ENCODE measurements at places on chromosomes 4 and X.

DNA sequence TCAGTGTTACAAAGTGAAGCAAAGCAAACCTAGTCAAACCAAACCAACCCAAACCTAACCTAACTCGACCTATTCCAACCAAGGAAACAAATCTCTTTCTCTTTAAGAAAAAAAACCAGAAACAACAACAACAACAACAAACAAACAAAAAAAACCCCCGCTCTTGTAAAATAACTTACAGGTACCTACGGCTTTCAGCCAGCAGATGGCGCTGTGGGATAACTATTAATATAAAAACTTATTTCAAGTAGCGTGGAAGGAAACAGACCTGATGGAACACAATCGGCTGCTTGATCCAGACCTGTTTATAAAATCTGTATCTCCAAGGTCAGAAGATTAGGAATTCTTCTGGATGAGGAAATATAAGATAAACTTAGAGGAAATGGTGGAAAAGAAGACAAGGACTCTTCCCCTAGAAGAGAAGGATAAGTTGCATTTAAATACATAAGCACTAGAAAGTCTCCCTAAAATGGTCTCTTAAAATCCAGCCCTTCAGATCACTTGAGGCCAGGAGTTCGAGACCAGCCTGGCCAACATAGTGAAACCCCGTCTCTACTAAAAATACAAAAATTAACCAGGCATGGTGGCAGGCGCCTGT, 34.4 kb upstream of the CDKL5 start:
- peak; percentile 41 for DNase-seq

- no peak for DNase-seq
Measured at GRCh38 chrX:31212856-31213748, 141.3 kb upstream of the FTHL17 start.

- DNase-seq: peak; percentile 7
Measured at GRCh38 chrX:17081968-17082367, 135.5 kb downstream of the REPS2 start.

DNA sequence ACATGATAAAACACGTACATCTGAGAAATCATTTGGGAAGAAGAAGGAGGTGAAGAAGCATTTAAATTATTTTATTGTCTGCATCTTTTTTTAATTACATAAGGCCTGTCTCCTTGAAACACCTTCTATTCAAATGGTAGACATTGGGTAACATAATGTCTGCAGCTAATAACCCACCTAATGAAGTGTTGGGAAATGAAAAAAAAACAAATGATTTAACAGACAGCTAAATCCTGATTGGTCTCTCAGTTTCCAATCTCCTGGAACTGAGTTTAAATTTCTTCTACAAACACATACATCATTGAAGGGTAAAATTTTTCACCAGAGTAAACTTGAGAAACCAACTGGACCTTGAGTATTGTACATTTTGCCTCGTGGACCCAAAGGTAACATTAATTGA, at the start of gene AMTN:
AMTN (plus strand) TSS at position 301 of the 400 bp plus-strand sequence. CDS start 209 bp downstream, outside the sequence.
- no peak for DNase-seq

GRCh38 chr4:173226401-173226888, 57.8 kb downstream of the GALNT7 start:
- DNase-seq: no peak

- DNase-seq: no peak
Measured at GRCh38 chrX:39611468-39611867, 486.3 kb downstream of the BCOR start.

DNA sequence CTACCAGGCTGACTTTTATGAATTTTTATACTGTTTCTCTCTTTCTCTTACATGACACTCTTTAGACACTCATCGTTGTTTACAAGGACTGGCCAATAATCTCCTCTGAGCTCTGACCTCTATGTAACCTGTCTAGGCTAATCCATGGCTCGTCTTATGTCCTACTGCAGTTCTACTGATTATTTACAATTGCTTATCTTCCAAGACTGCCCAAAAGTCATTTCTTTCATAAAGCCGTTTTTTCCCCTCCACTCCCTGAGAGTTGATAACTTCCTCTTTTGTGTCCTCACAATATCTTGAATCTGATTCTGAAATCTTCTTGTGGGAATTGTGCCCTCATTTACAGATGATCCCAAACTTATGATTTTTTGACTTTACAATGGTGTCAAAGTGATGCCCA, 18.3 kb upstream of the SNCA start:
- no peak for DNase-seq

DNA sequence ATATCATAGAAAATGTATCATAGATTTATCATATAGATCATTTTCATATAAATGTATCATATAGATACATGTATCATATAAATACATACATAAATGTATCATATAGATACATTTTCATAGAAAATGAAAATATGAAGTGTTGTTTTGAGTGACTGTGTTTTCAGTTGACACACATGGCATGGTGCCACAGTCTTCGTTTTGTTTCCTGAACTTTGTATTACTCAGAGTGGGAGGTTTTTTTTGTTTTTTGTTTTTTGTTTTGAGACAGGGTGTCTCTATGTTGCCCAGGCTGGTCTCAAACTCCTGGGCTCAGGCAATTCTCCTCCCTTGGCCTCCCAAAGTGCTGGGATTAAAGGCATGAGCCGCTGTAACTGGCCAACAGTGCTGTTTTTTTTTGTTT, 3.9 kb downstream of the RBM10 start:
- DNase-seq: no peak

DNA sequence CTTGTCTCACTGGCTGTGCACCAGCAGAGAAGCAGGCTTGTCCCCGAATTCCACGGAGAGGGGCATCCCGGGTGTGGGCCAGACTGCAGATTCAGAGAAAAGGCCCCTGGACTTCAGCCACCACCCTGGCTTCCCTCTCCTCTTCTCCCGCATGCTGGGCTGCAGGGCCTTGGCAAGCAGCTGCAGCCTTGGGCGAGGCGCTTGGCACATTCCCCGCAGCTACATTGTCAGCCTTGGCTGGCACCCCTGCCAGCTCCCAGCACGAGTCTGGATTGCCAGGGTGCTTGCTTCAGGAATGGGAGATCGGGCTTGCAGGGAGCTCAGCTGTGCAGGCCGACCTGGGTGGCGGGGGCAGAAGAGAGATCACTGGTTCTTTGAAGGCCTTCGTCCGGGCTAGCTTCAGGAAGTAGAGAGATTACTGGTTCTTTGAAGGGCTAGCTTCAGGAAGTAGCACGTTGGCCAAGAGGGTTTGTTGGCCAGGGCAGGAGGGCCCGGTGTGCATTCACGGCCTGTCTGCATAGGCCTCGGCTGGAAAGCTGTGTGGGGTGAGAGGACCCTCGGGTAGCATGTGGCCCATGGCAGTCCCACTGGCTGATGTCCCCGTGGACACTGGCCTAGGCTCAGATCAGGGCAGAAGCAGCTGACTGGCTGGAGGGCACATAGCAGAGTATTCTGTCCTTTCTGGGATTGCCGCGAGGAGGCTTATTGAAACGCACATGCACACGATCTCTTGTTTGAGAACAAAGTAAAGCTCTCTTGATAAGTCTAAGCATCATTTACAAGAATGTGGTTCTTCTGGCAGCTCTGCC, 2.7 kb downstream of the ABCD1 start:
- DNase-seq: no peak

DNA sequence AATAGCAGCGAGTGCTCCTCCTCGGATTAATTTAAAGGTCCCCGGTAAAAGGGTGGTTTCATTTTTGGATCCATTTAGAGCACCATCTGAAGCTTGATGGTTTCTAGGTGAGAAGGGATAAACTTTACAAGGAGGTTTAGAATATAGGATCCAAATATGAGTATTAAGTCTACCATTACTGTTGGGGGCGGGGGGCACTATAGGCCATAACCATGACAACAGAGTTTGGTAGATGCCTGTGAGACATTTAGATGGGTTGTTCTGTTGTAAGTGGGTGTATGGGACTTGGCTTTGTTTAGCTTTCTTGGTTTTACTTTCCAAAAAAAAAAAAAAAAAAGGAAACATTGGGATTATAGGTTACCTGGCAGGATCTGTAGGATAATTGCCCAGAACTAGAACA, 92.7 kb downstream of the TENT5D start:
- DNase-seq: no peak

DNA sequence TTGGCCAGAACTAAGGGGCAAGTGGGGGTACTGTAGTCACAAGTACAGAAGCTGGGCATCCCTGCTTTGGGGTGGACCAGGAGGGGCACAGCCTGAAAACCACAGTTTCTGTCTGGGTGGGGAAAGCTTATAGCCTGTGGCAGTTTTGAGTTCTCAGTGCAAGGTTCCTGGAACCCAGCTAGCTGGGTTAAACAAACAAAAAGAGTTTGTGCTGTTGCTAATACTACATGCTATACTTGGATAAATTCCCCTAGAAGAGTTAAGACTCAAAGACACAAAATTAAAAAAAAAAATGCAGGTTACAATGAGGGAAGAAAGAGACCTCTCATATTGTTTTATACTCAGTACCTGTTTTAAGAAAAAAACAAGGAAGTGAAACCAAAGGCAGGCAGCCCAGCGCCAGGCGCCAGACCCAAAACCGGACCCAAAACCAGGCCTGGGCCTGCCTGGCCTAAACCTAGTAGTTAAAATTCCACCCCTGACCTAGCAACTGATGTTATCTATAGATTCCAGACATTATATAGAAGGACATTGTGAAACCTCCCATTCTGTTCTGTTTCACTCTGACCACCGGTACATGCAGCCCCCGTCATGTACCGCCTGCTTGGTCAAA, 50.8 kb downstream of the SLC2A9 start:
- DNase-seq: no peak

DNA sequence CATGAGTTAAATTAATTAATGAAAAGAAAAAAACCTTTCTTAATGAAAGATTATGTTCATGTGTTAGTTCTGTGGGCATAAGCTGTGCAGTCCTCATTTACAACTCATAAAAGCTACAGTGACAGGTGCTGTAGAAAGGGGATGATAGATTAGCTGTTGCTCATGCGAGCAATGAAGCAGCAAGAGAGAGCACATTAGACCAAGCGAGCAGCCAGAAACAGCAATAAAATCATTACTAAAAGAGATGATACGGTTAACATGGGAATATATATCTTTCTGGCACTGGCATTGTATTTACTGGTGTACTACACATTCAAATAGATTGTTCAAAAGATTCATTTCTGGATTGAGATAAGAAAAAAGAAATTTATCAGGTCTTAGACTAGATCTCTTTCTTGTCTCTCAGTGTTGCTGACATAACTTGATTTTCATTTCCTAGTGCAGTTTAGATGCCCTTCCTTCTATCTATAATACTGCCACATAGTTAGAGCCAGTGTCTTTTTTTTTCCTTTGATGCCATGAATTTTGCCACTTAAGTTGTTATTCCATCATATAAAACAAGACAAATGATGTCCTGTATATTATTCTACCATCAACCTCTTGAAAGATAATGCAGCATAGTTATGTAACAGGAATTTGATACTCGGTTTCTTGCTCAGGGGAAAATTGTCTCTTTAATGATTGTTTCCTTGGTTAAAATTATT, 164.6 kb downstream of the BANK1 start:
- DNase-seq: no peak

DNA sequence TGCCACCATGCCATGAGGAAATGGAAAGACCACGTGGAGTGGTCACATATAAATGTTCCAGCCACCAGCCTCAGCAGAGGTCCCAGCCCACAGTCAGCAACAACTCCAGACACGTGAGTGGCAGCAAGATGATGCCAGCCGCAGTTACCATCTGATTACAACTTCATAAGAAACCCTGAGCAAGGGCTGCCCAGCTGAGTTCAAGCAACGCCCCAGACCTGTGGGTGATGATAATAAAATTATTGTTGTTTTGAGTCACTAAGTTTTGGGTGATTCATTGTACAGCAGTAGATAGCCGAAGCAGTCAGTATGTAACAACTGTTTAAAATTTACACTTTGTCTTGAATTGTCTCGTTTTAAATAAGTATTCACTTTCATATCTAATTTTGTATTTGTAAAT, 5.8 kb upstream of the CCNG2 start:
- DNase-seq: no peak

DNA sequence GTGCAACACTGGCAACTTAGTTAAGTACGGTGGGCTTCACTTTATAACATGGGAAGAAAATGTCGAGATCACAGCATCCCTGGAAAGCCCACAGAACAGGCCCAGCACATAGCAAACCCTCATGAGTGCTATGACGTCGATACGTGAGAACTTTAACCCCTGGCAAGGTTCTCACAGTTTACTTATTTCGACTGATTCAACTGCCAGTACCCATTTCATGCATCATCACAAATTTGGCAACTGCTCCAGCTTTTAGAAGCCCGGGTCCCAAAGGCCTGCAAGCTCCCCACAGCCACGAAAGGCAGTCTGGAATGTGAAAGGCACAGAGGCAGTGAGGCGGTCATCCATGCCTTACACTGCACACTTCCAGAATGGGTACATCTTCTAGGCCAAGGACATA, 41.2 kb downstream of the RELL1 start:
- DNase-seq: no peak

GRCh38 chr4:8168832-8169598, 10.4 kb upstream of the ABLIM2 start:
- no peak for DNase-seq

GRCh38 chr4:59341506-59341905, 1858.6 kb upstream of the ADGRL3 start:
- DNase-seq: no peak

GRCh38 chr4:185835336-185835735, 23.3 kb upstream of the SORBS2 start:
- DNase-seq: no peak

DNA sequence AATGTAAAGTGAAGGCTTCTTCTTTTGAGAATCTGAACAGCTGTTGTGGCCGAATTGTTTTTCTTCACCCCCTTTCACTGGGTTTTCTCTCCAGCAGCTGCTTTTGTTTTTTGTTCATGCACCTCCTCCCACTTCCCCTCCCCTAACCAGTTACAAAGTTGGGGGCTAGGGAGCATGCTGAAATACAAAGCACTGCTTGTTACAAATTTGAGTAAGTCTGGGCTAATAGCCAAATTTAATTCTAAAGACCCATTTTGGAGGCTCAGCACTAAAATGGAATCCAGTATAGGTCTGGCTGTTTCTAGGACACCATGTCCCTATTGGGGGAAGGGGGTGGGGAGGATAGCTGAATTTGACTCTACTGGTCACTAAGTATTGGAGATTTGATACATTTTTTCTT, 89.2 kb upstream of the GPM6B start:
- DNase-seq: peak; percentile 17

All from RPMI7951 (cell line).